ENCODE measurements at places on chromosomes 1 and 21.

DNA sequence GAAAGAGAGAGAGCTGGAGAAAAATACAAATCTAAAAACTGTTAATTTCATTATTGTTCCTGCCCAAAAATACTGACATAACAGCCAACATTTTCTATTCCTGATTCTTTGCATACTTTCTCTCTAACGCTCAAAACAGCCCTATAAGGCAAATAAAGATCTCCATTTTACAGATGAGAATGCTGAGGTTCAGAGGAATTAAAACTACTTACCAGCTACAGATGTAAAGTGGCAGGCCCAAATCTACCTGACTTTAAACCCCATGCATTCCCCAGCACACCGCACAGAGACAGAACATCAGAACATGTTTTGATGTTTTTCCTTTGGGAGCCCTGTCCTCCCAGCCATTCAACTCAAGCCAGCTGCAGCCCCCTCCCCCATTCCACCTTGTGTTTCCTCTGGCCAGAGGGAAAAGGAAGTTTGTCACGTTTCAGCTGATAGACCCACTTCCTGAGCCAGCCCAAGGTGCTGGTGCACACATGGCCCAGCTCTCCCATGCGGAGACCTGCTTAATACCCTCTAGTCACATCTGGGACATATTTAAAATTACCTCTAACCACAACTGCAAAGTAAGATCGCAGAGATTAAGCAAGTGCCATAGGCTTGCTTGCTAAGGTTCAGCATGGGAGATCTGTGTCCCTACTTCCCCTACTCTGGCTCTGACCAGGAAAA lies 133.1 kb upstream of the NFIA start:
- no peak for DNase-seq

GRCh38 chr1:113813218-113813617 lies 942 bp upstream of the RSBN1 start:
- DNase-seq: no peak

- no peak for DNase-seq
These were observed 50.4 kb downstream of the MIGA1 start for GRCh38 chr1:77829851-77830250.

DNA sequence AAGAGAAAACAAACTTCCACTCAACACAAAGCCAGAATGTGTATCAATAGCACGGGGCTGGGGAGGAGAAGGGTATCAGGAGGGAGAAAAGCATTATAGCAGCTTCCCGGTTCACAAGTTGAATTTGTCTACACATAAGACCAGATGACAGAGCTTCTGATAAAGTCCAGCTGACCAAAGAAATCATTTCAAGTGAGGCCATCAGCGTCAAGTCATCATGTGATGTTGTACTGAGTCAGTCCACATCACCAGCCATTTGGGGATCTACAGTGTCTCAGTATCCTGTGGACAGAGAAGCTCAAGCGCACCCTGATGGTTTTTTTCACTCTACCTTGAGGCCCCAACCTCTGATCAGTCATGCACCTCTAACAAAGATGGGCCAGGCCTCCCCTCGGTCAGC lies 33.0 kb downstream of the SETD4 start:
- no peak for DNase-seq

DNA sequence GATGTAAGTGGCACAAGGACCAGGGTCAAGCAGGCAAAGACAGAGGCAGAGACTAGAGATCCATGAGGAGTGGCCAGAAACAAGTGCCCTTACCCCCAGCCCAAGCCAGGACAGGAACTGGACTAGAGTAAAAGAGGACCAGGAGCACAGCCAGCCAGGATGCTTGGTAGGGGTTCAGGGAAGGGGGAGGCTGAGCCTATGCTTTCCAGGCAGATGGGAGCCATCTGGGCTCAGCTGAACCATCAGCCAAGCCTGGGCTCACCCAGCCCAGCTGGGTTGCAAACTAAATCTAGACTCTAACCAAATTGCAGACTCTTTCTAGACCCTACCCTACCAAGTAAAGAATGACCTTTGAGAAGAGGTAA lies 15.2 kb downstream of the PDZK1IP1 start:
- DNase-seq: no peak

Data from retinal pigment epithelial cell (primary cell).